ENCODE measurements at places on chromosomes 16 and 17.

GRCh38 chr17:3004150-3004801 is 59.1 kb downstream of the OR1D5 start:
- peak; percentile 15 for DNase-seq

- no peak for DNase-seq
Measured at GRCh38 chr16:1895949-1896675, 22.1 kb downstream of the HS3ST6 start.

- DNase-seq = no peak
Measured at GRCh38 chr17:9187828-9188227, 166.5 kb downstream of the NTN1 start.

DNA sequence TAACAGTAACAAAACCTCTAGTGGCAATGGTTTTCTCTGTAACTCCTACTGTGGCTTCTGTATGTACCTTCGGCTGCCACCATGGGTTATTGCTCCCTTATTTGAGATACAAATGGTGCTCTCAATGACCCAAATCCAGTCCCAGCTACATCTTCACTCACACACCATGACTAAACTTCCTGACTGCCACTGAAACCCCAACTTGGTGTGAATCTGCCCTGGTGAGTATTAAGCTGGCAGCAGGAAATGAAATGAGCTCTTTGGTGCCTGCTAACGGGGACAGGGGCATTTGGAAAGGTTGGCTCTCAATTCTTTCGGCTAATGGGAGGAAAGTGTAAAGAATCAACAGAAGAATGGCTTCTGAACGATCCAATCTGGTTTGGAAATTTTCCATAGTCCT is 7.5 kb upstream of the SLC35B1 start:
- no peak for DNase-seq

DNA sequence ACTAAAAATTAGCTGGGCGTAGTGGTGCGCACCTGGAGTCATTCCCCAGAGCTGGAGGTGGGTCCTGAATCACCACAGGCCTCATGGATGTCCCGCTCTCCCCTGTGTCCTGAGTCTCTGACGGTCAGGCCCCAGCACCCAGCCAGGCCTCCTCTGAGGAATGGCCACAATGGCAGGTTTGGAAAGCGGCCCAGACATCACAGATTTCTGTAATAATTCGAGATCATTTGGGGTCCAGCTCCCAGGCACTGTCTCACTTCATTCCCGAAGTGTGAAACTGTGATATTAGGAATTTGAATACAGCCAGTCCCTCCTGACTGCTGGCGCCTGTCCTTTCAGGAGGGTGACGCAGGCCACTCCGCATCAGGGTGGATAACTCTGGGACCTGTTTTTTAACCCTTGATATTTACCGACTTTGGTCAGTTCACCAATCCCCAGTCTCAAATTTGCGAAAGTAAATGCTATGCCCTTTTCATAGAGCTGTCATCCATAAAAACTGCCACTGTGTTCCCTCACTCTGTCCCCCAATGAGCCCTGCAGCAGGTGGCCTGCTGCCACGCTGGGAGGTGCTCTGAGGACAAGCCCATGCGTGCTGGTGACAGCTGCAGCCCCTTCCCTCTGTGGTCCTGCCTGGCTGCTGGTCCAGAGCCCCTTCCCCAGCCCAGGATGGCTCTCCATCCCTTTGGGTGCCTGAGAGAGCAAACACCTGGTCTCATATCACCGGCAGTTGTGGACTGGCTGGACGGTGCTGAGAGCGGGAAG is 28.3 kb upstream of the RPTOR start:
- no peak for DNase-seq

DNA sequence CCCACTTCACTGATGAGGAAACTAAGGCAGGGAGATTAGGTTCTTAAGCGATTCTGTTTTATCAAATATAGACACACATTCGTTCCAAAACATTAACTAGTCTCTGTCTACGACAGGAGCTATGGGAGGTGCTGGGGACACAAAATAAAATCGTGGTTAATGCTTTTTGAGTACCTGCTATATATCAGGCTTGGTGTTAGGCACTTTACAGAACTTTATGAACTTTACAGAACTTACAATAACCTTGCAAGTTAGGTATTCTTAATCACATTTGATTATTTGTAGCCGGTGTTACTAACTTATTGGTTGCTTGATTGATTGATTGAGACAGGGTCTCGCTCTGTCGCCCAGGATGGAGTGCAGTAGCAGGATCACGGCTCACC is 538 bp upstream of the HEATR3 start:
- no peak for DNase-seq

DNA sequence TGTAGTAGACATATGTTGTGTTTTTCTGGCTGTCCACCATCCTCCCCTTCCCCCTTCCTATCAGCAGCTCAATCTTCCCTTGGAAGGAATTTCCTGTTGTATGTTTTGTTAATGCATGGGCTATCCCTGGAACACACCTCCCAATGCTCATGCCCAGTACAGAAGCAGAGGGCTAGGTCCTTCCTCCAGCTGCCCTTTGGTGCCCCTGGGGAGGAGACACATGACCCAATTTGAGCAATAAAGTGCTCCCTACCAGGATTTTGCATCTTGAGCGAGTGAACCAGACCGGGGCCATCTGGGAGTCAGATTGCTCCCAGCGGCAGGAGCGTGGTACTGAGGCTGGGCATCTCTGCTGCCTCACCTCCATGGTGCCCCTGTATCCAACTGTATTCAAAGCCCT is 141.5 kb upstream of the MED13 start:
- DNase-seq = no peak

GRCh38 chr17:6936370-6937028 is 59.4 kb upstream of the ALOX12 start:
- DNase-seq = no peak

GRCh38 chr16:13139661-13140241 is 238.4 kb downstream of the SHISA9 start:
- no peak for DNase-seq

DNA sequence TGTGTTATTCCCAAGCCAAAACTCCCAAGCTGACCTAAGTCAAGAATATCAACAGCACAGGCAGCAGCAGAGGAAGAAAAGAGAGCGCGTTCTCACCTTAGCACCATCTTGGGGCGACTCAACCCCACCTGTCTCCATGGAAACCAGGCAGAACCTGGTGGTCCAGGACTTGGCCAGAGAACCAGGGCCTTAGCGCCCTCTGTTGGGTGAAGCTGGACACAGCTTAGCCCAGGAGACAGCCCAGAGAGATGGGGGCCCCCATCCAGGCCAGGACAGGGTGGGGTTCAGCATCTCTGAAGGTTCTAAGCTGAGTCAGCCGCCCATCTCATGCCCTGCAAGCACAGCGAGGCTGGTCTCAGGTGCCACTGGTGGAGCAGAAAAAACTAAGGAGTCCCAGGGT is 60.1 kb upstream of the TMEM132E start:
- DNase-seq = no peak

DNA sequence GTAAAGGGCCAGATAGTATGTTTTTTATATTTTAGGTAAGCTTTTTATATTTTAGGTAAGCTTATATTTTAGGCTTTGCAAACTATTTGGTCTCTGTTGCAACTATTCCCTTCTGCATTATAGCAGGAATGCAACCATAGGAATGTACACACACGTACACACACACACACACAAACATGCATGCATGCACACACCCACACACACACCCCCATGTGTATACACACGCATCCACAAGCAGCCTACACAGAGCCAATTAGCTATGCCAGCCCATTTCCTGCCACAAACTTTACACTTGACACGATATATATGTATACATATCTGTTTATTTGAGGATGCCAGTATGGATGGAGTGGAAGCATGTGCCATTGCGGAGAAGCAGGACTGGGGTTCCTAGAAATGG is 7.5 kb upstream of the TRPV3 start:
- no peak for DNase-seq

DNA sequence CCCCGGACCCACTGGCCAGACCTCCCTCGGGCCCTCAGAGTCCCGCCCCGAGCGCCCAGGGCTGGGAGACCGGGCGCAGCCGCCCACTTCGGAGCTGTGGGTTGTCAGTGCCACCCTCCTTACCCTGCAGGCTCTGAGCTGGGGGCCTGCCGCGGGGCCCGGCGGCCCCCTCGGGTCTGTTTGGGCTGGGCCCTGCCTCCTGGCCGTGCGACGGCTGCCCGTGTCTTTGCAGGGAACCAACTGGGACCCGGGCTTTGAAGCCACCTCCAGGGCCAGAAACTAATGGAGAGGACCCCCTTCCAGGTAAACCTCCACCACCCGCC is 443 bp downstream of the TEDC2 start:
- no peak for DNase-seq

- no peak for DNase-seq
Measured at GRCh38 chr17:74647871-74648672, 24.5 kb upstream of the CD300E start.

- no peak for DNase-seq
Measured at GRCh38 chr16:87826798-87827587, 42.3 kb downstream of the SLC7A5 start.

DNA sequence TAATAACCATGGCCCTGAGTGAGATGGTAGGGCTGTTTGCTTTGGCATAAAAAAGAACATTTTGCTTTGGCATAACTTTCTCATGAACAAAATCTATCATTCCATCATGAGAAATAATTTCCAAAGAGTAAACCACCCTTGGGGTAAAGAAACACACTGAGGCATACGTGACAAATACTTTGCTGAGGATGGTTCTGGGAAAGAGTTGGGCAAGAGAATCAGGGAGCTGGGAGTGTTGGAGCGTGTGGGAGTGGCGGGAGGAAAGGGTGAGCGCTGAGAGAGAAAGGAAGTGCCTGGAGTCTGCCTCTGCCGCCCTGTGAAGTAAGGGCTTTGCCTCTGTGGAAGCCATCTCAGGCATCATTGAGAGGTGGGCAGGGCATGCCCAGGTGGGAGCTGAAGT is 60.2 kb upstream of the ARHGAP44 start:
- no peak for DNase-seq

- no peak for DNase-seq
Measured at GRCh38 chr16:2990891-2991290, 10.6 kb upstream of the PKMYT1 start.

DNA sequence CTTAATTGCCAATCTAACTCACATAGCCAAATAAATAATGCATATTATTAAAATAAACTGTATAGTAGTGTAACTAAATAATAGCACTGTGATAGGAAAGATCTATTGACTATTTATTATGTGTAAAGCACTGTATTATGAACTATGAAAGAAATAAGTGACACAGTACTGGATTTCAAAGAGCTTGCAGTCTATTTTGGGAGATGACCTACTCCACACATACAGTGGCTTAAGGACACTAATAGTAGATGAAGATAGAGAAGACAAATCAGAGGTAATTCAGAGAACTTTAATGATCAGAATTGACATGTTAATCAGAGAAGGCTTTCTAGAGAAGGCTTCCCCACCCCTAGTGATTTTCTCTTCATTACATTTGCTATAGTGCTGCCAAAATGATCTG is 14.6 kb downstream of the LASP1NB start:
- no peak for DNase-seq

DNA sequence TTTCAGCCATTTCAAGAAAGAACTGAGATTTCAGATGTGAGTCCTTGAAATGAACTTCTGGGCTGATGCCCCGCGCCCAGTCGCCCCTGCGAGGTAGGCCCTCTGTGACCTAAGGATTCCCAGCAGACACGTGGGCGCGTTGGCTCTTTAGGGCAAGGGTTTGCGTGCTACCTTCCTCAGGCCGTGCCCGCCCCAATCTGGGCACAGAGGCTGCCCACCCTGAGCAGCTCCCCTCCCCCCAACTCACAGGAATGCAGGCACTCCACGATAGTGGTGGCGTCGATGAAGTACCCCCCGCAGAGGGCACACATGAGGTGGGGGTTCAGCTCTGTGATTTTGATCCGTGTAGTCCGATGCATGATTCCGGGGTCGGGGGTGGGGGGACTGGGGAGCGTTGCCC is 8.1 kb downstream of the PCGF2 start:
- DNase-seq = no peak

DNA sequence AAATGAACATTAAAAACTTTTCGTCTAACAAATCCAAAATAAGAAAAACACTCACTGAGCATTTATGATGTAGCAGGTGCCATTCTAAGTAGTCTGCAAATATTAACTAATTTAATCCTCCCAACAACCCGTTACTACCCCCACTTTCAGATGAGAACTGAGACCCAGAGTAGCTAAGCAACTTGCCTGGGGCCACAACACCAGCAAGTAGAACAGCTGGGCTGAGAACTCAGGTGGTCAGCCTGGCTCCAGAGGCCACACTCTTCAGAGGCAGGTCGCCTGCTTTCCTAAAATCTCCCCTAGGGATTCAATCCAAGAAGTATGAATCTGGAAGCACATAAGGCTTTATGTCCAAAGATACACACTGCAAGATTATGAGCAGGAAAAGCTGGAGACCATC is 6.2 kb downstream of the MBTPS1 start:
- DNase-seq = no peak

GRCh38 chr17:13003454-13003851 is 14.4 kb downstream of the ELAC2 start:
- no peak for DNase-seq

DNA sequence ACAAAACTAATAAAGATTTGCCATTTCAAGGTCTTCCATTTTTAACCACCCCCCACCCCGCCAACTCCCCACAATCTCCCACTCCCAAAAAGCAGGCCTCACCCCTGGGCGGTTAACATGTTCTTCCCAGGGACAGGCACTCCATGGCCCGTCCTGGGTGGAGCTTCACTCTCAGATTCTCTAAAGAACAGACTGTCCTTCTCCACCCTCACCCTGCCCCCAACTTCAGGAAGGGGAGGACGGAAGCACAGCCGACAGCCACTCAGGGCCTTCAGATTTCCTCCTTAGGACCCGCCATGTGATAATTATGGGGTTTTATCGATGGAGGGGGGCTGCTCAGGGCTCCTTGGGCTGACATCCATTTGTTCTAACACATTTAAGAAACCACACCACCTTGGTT is 61.9 kb downstream of the ZFHX3 start:
- DNase-seq = no peak

- DNase-seq = peak; percentile 77
Measured at GRCh38 chr17:17300624-17301568, 2.3 kb upstream of the NT5M start.
